Naive B cell (primary cell): ENCODE measurements at places on chromosomes 6 and 20.

- DNase-seq = no peak
Measured at GRCh38 chr20:24033151-24033550, 44.6 kb upstream of the GGTLC1 start.

DNA sequence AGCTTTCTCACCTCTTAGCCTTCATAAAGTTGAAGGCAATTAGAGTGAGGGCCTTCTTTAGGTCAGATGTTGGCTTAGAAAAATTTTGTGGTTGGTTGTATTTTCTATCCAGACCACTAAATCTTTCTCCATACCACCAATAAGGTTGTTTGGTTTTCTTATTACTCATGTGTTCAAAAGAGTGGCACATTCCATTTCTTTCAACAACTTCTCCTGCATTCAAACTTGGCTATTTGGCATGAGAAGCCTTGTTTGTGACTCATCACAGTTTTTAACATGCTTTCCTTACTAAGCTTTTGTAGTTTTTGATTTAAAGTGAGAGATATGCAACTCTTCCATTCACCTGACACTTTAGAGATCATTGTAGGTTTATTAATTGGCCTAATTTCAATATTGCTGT lies 949.6 kb downstream of the TBC1D32 start:
- no peak for DNase-seq

GRCh38 chr6:142675517-142675916 lies 269.5 kb downstream of the HIVEP2 start:
- DNase-seq = no peak

GRCh38 chr20:48687117-48687800 lies 140.5 kb downstream of the PREX1 start:
- no peak for DNase-seq

DNA sequence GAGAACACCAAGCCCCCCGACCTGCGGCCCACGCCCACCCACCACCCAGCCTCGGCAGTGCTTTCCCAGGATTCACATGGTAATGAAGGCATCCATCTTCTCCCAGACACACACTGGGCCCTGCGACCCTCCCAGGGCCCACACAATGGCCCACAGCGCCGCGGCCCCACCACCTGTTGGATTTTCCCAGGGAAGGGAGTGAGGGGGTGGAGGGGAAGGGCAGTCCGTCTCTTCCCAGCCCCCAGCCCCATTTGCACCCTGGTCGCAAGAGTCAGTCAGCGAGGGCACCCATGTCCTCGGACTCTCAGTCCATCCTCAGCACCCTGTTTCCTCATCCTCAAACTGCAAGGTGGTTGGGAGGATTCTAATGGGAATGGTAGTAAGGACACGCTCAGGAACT lies 23.7 kb upstream of the ID1 start:
- DNase-seq = no peak

DNA sequence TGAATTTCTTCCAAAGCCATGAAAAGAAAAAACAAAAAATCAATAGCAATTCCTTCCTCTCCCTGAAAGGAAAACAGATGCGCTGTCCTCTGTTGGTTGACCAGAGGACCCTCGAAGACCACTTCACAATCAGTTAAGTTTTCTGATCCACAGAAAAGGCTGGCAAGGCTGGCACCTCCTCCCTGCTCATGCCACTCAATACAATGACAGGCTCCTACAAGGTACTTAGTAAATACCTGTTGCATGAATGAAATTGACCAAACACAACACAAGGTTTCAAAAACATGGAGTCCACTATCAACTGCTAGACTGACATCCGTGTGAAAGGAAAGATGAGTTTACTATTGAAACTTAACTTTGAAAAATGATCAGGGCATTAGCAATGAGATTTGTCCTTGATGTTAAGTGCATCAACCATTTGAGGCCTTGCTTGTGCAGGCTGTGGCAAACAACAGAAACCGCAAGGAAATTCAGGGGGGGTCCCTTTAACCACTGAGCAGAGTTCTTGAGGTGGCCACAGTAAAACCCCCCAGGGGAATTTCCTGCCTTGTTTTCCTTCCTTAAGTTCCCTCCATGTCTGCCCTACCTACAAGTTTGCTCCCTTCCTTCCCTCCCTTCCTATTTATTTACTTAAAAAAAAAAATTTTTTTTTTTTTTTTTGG lies 27.9 kb upstream of the RTF2 start:
- peak; percentile 45 for DNase-seq

GRCh38 chr6:48775157-48775556 lies 664.2 kb upstream of the PTCHD4 start:
- DNase-seq = no peak

GRCh38 chr20:32560989-32561830 lies 23.9 kb downstream of the NOL4L start:
- DNase-seq = no peak

DNA sequence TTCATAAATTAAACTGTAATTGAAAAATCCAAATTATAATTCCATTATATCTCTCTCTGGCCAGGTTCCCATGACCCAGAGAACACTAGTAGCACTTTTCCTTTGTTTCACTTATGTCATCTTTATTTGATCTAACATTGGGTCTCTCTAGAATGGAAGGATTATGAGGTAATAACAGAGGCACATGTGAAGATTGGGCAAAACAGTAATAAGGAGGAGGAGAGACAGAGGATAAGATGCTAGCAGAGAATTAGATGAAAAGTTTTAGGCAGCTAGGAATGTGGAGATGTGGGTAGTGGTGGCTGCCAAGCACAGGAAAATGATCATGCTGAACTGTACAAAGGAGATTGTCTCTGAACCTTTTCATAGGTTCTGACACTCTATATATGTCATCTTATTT lies 3.3 kb downstream of the TAB2 start:
- DNase-seq = no peak

- DNase-seq = no peak
Measured at GRCh38 chr6:99232056-99232455, 117.4 kb downstream of the FAXC start.

DNA sequence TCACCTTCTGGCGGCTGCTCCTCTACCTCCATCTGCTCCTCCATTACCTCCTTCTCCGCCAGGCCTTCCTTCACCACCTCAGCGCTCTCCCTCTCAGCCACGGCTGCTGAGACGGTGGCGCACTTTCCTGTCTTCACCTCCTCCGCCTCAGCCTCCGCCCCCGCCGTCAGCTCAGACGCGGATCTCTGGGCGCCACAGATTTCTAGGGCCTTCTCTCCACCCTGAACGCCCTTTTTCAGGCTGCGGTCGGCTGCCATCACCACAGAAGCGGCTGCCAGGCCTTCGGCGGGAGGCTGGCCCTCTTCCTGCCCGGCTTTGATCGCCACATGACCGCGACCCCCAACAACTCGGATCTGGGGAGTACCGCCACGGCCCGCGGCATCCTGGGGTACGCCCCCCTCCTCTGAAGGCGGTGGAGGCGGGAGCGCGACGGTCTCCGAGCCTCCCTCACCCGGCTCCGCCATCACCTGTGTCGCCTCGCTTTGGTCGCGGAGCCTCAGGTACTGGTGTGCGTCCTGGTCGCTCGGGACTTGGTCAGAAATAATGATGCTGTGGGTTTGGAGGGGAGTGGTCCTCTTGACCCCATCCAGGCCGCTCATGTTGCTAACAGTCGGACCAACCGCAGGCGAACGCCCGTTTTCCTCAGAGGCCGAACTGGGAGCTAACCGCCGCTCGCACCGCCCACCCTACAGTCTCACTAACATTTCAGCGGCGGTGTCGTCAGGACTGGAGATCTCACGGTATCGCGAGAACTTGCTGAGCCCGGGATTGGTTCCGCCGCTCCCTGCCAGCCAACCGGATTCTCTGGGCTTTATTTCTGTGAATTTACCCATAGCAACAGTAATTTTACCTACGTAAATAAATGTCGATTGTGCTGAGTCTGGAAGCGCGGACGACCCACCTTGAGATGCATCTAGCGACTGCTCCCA lies at the start of gene TSPYL1:
Gene TSPYL1 (minus strand): TSS at position 699 of the 929 bp plus-strand sequence. CDS start 100 bp downstream, at position 599.
- DNase-seq = peak; percentile 95

GRCh38 chr6:151096255-151096612 lies 143.5 kb upstream of the AKAP12 start:
- no peak for DNase-seq

DNA sequence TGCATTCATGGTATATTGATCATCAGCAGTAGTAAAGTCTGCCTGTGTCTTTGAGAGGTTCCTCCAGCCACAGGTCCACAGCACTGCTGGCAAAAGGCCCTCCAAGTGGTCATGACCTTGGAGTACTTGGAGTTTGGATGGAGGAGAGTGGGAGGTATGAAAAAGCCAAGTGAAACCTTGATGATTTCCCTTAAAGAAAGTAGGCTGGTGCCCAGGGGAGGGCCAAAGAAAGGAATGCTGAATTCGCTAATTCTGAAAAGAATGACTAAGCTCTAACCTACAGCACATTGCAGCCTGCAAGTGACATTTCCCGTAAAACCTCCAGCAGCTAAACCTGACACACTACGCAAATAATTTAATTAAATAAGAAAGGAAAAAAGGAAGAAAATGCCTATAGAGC lies 223.4 kb upstream of the TAB2 start:
- no peak for DNase-seq

DNA sequence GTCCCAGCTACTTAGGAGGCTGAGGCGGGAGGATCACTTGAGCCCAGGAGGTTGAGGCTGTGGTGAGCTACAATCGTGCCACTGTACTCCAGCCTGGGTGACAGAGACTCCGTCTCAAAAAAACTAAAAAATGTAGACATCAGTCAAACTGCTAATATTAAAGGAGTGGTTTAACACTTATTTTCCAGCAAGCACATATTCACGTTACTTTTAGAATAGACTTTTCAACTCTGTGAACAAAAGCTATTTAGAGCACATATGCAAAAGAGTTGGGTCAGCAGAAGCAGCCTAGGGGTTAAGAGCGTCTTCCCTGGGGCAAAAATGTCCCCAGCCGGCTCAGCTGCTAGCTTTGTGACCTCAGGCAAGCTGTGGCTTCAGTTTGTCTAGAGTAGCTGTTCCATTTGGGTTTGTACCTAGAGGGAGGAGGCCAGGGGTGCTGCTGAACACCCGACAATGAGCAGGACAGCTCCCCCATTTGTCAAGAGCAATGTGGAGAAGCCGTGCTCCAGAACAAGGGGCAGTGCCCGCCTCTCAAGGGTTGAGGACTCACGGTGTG lies 62.5 kb upstream of the PTGIS start:
- no peak for DNase-seq

DNA sequence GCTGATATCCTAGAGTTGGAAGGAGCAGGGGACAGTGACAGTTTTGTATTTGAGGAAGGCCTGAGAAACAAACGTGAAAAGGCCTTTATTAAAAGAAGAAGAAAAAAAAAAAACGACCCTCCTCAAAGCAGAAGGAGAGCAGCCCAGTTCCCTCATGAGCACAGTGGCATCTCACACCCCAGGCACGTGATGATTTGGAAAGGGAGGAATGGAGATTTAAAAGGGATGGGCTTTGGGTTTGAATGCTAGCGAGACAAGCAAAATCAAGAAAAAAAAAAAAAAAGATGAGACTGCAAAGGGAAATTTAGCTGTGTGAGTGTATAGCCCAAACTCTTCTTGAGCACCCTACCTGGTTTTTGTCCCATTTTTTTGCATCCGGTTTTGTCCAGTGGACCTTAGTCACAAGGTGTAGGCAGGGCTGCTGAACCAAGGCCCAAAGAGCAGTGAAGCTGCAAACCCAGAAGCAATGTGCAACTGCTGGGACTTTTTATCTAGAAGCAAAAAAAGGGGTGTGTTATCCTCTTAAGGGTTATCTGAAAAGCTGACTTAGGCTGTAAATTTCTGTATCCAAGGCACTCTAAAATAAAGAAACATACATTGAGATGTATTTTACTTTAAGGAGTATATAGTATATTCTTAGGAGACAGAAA lies 54.5 kb upstream of the RREB1 start:
- no peak for DNase-seq

GRCh38 chr6:50834929-50835410 lies 16.3 kb downstream of the TFAP2B start:
- no peak for DNase-seq

DNA sequence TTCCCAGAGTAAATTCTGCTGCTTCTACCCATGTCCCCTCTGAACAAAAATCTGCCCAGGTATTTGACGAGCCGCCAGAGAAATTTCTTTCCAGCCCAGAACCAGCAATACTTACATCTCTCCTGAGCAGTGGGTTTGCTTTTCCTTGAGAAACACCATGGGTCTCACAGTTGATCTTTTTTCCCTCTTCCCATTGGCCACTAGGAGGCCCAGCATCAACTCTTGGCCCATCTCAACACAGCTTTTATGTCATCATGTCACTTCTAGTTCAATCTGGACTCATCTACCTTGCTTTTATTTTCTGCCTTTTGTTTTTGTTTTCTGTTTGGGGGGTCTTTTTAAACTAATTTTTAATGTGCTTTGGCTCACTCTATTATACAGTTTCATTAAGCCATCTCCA lies 18.8 kb downstream of the MAFB start:
- DNase-seq = no peak

- DNase-seq = no peak
Measured at GRCh38 chr20:46488451-46488850, 24.9 kb downstream of the ZNF334 start.

GRCh38 chr20:20312562-20312961 lies 55.3 kb upstream of the INSM1 start:
- DNase-seq = no peak

- DNase-seq = no peak
Measured at GRCh38 chr20:46723039-46723438, 13.6 kb downstream of the SLC2A10 start.

GRCh38 chr6:45644720-45645119 lies 267.0 kb upstream of the SUPT3H start:
- DNase-seq = no peak

- DNase-seq = no peak
Measured at GRCh38 chr6:72784581-72784980, 162.7 kb downstream of the KCNQ5 start.

GRCh38 chr6:133108419-133108818 lies 132.7 kb upstream of the EYA4 start:
- DNase-seq = no peak

DNA sequence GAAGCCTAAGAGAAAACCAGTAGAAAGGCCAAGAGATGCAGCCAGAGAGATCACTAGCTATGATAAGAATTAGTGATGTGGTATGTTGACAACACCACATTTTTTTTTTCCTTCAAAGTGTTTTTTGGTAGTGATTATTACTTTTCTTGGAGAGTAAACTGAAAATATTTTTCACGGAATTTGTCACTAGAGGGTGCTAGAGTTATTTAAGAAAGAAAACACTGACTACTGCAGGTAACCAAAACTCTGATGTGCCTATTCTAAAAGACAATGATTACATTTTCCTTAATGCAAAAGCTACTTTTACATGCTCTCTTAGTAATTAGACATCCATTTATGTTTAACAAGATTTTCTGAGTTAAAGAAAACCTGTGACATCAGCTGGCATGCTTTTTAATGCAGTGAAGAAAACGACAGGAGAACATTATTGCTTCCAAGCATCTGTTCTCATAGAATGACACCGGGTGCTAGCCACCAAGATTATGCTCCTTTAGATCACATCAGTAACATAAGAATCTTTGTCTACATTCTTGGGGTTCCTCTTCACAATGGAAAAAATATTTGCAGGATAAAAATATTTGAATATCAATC lies 28.8 kb downstream of the RWDD2A start:
- no peak for DNase-seq
